ENCODE measurements at places on chromosomes 12 and 14. TPM values are rescaled to one million over a fixed set of nuclear protein-coding genes. Genes with fewer than 3 reads are reported as not detected.

- DNase-seq = no peak
Measured at GRCh38 chr12:11689591-11690186, 40.2 kb downstream of the ETV6 start.

GRCh38 chr14:70685474-70686197 lies 43.9 kb downstream of the TTC9 start:
- DNase-seq = peak; percentile 70

Gene IFI27L2
- 42.6 TPM for total RNA-seq

Gene ANHX
- not detected for total RNA-seq

Gene TMPRSS12
- total RNA-seq = not detected

GRCh38 chr14:104895786-104896661 lies 28.7 kb upstream of the PLD4 start:
- DNase-seq = no peak

Gene PLBD2
- total RNA-seq = 30.8 TPM

Gene EID3
- total RNA-seq = 1.7 TPM
